ENCODE measurements at places on chromosomes 1 and 21.

- DNase-seq = no peak
These were observed 34.9 kb upstream of the ARHGEF16 start for GRCh38 chr1:3419415-3420204.

- DNase-seq = no peak
These were observed 36.9 kb upstream of the IFI16 start for GRCh38 chr1:158972841-158973240.

DNA sequence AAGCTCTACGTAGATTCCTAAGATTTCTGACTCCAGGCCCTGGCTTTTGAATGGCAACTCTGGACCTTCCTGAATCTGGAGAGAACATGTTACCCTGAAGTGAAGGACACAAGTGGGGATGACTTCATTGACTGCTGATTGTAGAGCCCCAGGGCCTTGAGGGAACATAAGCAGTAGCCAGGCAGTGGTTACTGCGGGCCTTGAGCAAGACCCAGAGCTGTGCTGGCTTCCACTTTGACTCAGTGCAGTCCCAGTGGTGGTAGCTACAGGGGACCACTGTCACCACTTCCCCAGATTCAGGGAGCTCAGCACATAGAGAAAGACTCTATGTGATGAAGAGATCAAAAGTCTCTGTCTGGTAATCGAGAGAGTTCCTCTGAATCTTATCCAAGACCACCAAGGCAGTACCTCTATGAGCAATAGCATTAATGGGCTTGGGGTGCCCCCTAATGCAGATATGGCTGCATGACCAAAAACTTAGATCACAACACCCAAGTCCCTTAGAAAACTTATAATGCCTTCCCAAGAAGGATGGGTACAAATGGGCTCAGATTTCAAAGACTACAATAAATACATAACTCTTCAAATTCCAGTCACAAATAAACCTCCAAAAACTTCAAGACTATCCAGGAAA, 1278.3 kb downstream of the AMY1C start:
- DNase-seq = no peak

- no peak for DNase-seq
These were observed 5.0 kb upstream of the ZC3H12A start for GRCh38 chr1:37469386-37469785.

- DNase-seq = no peak
These were observed 333 bp downstream of the LCE7A start for GRCh38 chr1:152860129-152860528.

- no peak for DNase-seq
These were observed 99.7 kb downstream of the PRDM16 start for GRCh38 chr1:3168678-3169077.

GRCh38 chr1:31371121-31371959, 1.5 kb downstream of the FABP3 start:
- DNase-seq = no peak

- DNase-seq = no peak
These were observed 52.8 kb upstream of the USP25 start for GRCh38 chr21:15676935-15677334.

- DNase-seq = no peak
These were observed 31.1 kb downstream of the LHX8 start for GRCh38 chr1:75165264-75165663.

- no peak for DNase-seq
These were observed 67.8 kb upstream of the POU3F1 start for GRCh38 chr1:38114241-38115026.

DNA sequence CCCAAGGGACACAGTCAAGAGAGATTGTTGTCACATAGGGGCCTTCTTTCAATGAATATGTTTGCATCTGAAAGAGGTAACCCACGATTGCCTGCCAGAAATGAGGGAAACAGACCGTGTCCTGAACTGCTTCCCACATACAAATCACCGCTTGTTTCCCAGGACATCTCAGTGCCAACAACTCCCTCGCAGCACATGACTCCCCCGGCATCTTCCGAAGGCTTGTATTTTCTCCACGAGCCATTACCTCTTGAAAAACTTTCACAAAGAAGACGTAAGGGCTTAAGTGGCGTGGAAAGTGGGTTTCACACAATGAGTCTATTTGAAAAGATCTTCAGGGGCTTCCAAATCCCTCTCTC, 31.6 kb upstream of the PDE9A start:
- no peak for DNase-seq

DNA sequence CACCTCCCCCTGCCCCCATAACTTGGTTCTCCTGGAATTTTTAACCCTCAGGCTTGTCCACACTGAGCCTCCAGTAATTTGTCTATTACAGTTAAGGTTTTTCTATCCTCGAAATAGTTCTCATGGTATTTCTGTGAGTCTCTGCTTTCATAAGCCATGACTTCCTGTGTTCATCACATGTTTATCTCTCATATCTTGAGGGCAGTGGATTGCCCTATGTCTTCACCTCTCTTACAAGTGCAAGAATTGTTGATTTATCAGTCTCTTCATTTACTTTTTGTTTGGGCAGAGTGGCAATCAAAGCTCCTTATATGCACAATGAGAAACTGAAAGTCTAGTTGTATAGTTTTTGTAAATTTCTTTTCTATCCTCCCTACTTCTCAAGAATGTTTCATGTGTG, 328.4 kb downstream of the PLA2G4A start:
- peak; percentile 5 for DNase-seq

DNA sequence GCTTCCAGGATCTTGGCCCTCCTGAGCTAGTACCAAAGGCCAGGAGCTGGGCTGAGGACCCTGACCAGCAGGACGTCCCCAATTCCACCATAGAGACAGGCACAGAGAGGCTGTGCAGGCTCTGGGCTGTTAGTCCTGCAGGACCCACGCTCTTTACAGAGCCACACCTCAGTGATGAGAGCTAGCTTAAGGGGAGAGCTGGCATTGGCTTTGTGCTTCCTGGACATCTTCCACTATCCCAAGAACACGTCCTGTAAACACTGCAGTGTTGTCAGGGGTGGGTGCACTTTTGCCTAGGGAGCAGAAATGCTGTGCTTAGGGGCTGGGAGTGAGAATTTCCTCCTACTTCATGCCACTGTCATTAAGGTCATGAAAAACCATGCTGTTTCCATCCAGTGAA, 91.7 kb upstream of the EDN2 start:
- no peak for DNase-seq

DNA sequence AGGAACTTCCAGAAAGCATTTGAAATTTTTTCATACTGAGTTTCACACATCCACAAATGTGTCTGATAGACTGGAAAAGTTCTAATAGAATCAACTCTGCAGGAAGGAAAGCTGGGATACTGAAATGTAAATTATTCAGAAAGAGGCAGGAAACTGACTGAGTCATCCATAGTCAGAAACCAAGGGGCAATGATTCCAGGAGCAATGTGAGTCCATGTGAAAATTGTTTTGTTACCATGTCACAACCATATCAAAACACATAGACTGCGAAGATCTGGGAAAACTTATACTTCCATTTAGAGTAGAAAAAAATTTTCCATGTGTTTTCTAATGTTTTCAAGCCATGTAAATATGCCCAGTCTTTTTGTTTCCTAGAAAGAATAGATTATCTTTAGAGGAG, 142.3 kb upstream of the TMPRSS15 start:
- no peak for DNase-seq

- DNase-seq = peak; percentile 22
These were observed 64.8 kb downstream of the EPHB2 start for GRCh38 chr1:22775478-22775877.

DNA sequence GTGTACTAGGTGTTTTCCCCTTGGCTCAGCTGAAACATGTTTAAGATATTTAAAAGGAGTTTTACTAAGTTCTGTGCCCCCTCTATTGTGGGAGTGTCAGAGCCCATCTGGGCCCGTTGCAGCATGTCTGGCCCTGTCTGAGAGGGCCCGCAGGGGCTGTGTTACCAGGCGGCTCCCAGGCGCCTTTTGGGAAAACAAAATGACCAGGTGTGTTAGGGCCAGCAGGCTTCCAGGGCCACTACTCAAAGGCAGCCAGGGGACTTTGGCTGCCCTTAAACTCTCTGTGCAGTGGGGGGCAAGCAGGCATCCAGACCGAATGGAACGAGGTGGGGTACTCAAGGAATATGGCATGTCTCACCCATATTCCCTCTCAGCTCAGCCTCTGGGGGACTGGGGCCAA, 111.7 kb downstream of the KCNN3 start:
- no peak for DNase-seq

- DNase-seq = no peak
These were observed 17.1 kb downstream of the ETS2 start for GRCh38 chr21:38822778-38823238.

DNA sequence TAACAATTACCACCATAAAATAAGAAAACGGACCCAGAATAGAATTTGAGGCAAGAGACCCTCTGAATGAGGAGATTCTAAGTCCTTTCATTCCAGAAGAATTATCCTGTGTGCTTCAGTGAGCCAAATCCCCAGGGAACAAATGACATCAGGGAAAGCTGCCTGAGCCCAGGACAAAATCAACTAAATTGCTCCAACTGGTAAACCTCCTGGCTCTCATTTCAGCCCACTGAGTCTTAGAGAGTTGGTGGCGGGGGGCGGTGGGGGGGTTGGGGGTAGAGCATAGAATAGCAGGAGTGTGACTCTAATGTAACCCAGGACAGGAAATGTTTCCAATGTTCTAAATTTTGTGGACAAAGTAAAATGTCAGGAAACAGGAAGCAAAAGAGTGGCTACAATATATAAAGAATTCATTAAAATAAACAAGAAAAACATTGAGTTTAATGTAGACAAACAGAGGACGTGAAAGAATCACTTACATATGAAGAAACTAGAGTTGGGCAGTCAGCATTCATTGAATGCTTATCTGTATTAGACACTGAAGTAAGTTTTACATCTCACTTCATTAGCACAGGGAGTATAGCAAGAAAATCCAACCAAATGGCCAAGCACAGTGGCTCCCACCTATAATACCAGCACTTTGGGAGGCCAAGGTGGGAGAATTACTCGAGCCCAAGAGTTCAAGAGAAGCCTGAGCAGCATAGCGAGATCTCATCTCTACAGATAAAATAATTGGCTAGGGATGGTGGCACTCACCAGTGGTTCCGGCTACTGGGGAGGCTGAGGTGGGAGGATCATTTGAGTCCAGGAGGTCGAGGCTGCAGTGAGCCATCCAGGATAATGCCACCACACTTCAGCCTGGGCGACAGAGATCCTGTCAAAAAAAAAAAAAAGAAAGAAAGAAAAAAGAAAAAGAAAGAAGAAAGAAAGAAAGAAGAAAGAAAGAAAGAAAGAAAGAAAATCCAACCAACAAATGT, 75.1 kb downstream of the DHRS3 start:
- DNase-seq = peak; percentile 56

- no peak for DNase-seq
These were observed 719.3 kb upstream of the RGS18 start for GRCh38 chr1:191438979-191439378.

DNA sequence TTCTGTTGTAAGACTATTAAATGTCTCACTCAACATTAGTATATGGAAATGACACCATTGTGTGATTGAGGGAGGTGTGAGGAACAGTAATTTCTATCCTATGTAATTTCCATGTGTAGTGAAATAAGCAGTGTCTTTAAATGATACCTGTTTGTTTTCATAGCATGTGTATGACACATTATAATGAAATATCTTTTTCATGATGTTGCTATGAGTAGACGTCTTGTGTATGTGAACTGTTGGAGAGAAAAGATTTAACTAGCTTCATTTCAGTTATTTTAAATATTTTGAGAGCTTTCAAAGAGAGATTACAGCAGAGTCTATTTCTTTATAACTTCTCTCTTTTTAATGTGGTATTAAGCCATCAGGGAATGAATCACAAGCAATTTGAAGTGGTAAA, 71.5 kb upstream of the QSOX1 start:
- DNase-seq = peak; percentile 12

GRCh38 chr1:111990026-111990877, 784 bp upstream of the KCND3 start:
- DNase-seq = peak; percentile 13

DNA sequence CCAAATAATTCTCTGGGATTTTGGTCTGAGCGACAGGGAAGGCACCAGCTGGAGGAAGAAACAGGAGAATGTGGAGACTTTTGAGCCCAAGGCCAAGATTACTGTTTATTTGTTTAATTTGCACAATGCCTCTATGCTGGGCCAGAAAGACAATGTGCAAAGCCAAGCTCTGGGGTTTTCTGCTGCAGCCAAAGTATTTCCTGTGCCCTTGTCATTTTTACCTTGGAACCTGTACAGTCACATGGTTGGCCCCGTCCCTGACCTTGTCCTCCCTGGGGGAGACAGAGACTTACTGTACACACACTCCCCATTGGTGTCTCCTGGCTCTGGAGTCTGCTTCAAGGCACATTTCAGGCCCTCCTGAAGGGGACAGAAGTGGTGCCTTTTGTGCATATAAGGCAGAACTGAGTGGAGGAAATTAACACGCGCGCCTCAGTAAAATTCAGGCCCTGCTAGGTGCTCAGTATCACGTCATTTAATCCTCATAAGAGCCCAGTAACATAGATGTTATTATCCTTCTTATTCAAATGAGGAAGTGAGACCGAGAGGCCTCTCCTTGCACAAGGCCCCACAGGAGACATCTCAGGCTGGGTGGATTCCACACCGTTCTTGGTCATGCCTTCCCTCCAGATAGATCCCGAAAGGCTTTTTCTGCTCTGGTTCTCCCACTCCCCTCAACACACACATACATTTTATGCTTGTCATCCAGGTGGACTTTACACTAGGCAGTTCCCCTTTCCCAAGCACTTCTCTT, 21.1 kb downstream of the C1orf115 start:
- DNase-seq = no peak
